ENCODE measurements at places on chromosomes 5 and 9.

GRCh38 chr5:139642213-139642612, 5.9 kb upstream of the CXXC5 start:
- DNase-seq = no peak

DNA sequence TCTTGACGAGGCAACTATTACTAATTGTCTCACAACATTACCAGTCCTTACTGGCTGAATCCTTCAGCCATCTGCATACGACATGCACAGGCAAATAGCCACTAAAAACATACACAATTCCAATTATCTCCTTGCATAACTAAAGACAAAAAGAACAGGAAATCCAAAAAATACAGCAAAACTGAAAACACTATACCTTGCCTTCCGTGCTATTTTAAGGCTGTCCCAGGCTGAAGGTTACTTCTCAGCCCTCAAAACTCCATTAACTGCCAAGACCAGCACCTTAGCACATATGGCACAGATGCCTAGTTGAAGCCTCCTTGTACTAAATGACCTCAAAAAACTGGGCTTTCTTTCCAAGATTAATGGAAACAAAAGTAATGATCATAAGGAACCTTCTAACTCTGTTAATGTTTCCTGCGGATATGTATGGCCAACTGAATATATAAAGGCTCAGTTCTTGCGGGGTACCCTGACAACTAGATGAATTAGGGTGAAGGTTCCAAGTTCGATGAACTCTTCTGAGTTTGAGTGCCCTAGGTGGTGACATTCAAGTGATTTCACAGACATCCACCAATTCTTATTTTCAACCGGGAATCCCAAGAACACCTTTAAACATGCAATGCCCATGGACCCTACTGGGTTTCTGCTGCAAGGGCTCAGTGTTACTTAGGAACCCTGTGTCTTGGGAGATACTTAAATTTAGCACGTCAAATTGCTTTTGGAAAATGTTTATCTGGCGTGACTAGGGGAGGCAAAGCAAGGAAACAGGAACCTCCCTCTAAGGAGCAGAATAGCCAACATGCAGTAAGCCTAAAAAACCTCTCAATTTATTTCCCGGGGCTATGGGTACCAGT, 455.3 kb downstream of the RAB3C start:
- no peak for DNase-seq

- no peak for DNase-seq
Observed at GRCh38 chr5:153237671-153238332, 252.7 kb upstream of the GRIA1 start.

DNA sequence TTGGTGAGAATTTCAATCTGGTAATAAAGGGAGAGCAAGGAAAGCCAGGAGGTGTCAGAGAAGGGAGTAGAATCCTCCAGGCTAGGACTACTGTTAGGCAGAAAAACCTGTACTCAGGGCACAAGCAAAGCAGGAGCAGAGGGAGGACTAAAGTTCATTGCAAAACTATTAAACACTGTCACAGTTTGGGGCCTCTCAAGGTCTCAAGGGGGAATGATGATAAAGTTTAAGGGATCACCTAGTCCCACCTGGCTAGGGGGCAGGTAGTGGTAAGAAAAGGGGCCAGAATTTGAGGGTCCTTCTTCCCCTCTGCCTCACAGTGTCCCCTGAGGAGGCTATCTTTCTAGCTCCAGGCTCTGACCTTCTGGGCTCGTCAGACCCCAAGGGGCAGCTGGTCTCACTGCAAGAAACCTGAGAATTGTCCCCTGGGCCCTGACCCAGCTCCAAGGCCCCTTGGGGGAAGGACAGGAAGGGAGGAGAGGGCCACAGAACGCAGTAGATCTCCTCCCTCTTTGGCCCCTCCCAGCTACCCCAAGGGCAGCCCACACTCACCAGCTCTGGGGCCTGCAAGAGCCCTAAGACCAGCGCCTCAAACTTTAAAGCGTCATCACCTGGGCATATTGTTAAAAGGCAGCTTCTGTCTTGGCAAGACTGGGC, 974 bp downstream of the CCDC69 start:
- DNase-seq = no peak

- DNase-seq = no peak
Observed at GRCh38 chr5:7078901-7079300, 317.0 kb upstream of the ADCY2 start.

DNA sequence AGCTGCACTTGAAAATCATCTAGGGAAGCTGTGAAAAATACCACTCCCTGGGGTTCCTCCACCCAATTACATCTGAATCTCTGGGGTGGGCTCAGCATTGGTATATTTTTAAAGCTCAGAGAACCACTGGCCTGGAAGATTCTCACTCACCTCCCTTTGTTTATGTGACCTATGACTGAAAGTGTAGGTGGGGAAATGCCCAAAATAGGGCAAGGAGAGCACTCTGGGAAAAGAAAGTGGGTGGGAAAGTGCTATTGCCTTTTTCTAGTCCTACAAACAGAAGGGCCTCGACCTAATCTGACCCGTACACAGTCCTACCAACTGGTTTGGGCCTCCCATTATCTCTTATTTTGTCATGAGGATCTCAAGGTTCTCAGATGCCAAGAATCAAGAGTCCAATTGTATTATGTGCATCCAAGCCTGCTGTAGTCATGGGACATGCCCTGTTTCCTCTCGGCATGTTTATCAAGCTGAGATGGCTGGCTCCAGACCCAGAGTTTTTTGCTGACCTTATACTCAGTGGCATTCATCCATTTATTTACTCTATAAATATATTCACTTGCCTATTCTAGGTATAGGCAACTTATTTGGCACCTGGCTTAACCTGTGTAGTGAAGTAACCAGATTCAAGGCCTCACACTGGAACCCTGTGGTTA, 483.7 kb downstream of the ENC1 start:
- no peak for DNase-seq

Measured in HS-5 (cell line).